ENCODE measurements at places on chromosomes 2 and 18.

DNA sequence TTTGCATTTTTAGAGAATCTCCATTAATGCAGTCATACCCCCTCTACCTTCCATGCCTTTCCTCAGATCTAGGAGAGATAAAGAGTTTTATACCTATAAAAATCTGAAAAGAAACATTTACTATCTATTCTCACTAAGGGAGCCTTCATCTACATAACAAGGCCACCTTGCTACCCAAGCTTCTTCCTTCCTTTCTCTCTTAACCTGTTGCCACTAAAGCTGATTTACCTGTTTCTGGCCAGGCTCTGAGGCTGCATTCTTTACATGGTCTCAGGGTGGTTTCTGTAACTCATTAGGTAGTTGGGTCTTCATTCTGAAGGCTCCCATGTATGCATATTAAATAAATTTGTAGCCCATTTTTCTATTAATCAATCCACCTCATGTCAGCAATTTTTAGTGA lies 391.6 kb downstream of the DLGAP1 start:
- DNase-seq, result no peak

DNA sequence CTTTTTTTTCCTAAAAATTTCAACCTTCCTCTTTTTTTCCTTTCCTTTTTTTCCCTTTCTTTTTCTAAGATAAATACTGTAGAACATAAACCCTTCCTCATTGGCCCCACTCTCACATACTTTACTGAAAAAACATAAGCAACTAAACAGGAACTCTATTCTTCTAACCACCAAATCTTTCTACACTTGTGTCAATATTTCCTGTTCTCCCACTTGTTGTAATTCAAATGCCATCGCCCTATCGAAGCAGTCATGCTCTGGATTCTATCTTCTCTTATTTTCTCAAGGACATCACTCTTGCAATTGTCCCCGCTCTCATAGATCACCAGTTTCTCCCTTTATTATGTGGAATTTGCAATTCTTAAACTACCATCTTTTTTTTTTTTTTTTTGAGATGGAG lies 20.2 kb upstream of the SSB start:
- no peak for DNase-seq

GRCh38 chr2:235115521-235115920 lies 163.7 kb downstream of the SH3BP4 start:
- DNase-seq, result no peak

DNA sequence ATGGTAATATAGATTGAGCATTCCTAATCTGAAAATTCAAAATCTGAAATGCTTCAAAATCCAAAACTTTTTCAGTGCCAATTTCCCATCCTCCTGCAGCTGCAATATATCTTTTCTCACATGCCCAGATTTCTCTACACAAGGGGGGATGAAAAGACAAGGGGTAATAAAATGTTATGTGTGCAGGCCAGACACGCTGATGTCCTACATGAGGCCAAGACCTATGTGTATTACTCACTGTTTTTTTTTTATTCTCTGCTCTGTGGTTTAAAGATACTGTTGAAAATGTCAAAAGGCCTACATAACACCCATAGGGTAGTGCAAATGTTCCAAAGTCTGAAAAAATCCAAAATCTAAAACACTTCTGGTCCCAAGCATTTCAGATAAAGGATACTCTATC lies 41.2 kb upstream of the CWC22 start:
- DNase-seq, result peak; percentile 18

- no peak for DNase-seq
Observed at GRCh38 chr18:26854292-26854881, 11.1 kb downstream of the AQP4 start.

DNA sequence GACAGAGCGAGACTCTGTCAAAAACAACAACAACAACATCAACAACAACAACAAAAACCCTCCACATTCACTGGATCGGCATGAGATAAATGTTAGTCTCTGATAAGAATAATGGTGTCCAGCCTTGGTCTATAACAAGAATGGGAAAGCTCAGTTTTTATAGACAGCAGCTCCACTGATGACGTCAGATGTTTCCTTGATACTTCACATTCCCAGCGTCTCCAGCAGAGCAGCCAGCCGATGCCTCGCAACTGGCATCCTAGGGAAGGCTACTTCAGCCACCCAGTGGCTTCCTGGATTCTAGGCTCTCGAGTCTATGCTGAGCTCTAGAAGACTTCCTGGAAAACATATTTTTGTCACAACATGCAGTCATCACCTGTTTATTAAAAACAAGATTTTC lies 271.4 kb upstream of the SMIM21 start:
- no peak for DNase-seq

GRCh38 chr18:27599202-27599829 lies 414.2 kb upstream of the CHST9 start:
- peak; percentile 39 for DNase-seq

DNA sequence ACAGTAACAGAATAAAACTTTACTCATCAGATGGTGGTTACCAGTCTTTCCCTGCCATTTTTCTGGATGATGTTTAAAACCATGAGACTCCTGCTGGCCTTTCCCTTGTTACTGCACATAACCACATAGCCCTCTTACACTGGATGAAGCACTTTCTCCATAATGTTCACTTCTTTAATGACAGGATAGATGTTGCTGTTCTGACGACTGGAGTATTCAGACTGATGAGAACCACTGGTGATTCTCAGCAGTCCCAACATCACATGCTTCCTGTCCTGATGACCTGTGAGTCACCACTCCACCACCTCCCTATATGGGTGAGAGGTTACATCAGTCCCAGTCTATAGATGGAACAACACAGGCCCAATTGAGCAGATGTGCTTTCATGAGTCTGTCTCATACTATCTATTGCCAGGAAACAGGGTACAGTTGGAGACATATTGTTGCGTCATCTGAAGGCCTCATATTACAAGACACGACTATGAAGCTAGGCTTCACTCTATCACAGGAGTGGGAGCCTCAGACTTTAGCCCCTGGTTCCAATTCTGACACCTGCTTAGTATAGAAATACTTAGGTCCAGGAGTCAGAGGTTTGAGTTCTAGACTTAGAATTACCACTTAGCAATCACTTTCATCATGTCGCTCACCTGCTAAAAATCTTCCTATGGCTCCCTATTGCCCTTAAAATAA lies 145.7 kb upstream of the KLF7 start:
- peak; percentile 97 for DNase-seq

DNA sequence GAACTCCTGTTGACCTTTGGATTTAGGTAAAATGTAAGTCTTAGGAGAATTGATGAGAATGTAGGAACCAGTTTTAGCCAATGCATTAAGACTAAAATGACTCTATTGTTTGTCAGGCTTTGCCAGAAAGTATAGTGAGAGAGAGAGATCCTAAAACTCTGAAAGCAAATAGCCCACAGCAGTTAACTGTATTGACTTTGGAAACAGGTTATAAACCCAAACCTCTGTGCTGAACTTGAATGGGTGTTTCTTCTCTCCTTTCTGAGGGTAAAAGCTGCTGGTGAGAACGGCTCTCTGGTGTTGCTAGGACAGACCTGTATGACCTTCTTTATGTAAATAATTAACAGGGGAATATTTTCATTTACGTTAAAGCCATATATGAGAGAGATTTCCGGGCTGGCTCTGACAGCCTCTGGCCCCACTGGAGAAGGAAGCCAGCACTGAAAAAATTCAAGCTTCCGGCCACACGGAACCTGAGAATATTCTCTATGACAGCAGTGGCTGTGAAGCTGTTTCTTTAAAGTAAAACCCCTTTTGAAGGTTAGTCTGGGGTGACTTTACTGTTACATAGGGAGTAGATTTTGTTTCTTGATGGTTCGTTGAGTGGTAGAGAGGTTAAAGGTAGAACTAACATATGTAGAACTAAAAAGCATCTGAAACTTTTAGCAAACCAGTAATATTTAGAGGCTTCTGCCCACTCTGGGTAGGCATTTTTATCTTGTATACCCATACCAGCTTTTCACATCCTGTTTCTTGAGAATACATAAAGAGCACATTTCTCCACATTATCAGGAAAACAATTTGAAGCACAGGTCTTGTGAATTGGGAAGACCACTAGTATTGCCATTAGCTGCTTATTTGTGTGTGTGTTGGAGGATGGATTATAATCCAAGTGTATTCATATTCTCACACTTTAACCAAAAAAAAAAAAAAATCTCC lies 123.8 kb downstream of the SPTBN1 start:
- no peak for DNase-seq

Measured in fibroblast of skin of back (primary cell).